ENCODE measurements at places on chromosomes 4 and X.

DNA sequence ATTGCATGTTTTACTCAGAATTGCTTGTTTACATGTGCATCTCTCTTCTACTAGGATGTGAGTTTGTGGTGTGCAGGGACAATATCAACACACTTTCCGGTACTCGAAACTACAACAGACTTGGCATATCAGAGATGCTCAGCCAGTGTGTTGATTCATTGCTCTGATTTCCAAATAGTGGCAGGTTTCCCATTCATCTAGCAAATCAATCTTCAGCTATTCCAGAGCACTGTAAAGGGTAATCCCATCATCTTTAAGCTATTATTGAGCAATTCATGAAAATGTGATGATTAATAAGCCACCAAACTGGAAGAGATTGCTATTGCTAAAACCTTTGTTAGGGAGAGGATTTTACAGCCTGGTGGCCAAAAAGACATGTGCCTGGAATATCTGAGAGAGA lies 574.2 kb upstream of the CPEB2 start:
- no peak for DNase-seq

DNA sequence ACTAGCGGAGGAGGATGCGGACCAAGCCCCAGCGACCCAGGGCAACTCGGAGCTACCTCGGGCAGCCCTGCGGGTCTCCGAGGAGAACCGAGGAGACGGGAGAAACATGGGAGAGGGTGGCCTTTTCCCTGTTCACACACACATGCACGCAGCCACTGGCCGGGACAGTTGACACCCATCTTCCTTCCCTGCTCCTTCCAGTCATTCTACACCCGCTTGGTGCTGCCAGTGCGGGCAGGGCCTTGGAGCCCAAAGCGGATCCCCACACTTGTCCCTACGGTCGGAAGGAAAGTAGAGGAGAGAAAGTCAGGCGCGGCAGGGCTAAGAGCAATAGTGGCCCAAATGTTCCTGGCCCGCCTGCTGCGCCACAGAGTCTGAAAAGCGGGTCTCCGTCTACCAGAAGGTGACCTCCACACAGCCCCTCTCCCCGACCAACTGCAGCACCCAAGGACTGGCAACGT lies 1.1 kb upstream of the PPP3CA start:
- DNase-seq: no peak

GRCh38 chrX:71514367-71515037 lies 18.4 kb upstream of the OGT start:
- no peak for DNase-seq

DNA sequence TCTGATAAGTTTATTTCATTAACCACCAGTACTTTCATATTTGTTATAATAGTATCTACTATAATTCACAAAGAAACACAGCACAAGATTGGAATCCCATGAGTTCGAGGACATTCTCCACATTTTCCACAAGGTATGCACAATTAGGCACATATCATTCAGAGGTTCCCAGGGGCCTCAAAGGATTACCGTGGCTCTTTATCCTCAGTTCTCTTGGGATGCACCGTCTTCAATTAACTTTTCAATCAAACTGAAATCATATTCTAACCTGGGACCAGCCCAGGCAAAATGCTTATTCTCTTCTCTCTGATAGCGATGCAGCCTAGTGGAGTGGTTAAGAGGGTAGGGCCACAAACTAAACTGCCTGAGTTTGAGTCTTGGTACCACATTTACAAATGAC lies 242.6 kb upstream of the RASGEF1B start:
- DNase-seq: no peak

DNA sequence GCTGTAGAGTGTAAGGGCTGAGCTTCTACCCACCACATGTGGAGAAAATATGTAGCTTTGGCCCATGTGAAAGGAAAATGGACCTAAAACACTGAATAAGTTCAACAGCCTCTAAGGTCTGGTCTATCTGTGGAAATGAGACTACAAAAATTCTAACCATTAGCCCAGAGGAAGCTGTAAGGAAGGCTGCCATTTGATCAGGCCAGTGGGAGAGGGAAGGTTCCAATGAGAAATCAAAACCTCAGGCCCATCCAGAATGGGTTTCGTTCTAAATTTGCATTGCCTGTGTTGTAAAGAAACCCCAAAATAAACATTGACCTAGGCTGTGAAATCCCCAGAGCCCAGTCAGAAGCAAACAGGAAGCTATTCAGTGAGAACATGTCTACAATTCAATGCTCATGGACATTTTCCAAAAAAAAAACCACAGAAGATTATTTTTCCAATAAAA lies 320.4 kb upstream of the SLC7A11 start:
- peak; percentile 18 for DNase-seq

DNA sequence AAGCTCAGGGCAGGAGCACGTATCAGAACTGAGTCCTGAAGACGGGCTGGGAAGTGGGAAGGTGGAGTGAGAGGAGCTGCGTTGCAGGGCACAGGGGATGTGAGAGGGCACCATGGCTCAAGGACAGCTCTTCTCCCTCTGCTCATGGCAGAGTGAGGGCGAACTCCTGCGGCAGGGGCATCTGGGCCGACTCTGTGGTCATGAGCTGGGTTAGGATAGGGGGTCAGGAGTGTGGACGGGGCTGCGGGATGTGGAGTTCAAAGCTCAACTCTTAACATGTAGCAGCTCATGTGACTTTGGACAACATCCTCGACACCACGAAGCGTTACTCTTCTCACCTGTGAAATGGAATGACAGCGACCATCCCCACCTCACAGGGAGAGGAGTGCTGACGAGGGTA lies 19.4 kb upstream of the SORCS2 start:
- no peak for DNase-seq

GRCh38 chrX:123475068-123475724 lies 257.7 kb downstream of the THOC2 start:
- peak; percentile 10 for DNase-seq

All from HT1080 (cell line).